ENCODE measurements at places on chromosomes 2 and 18. TPM values are rescaled to one million over a fixed set of nuclear protein-coding genes. Genes with fewer than 3 reads are reported as not detected.
A peak's percentile ranks its signal among the peaks of the same experiment; 100 is the strongest.

The BOLL gene
- total RNA-seq = not detected

- H3K4me3 ChIP-seq = peak overlapping the region; percentile 7
- H3K27ac ChIP-seq = peak overlapping the region; percentile 63
- no peaks in the 10 kb centered on the region for H3K27me3 ChIP-seq
- no peak for DNase-seq
Measured at GRCh38 chr2:157489983-157490382, 46.1 kb upstream of the CYTIP start.

The PLA2R1 gene
- total RNA-seq = not detected

DNA sequence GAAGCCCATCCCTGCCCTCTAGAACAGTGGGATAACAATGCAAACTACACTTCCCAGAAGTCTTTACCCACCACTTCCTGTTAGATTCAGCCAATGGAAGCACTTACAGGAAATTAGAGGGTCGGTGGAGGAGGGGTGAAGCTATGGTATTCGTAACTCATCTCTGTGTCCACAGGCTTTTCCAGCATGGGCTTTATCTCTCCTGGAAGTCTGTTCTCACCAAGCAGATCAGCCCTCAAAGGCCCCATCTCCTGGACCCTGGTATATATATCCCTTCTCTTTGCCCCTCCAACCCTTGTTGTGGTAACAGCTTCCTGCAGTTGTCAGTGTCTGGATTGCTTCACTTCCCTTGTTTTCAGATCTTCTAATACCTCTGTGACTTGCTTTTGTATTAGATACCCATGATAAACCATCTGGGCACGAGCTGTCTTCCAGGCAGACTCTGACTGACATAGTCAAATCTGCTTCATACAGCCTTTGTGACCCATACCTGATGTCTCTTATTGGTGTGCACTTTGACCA is 475.0 kb upstream of the POU3F3 start:
- H3K4me3 ChIP-seq = peak overlapping the region; percentile 75
- peaks cover 13% of the 10 kb centered on the region for H3K4me1 ChIP-seq
- DNase-seq = no peak
- peaks cover 7% of the 10 kb centered on the region for H3K36me3 ChIP-seq
- H3K27ac ChIP-seq = no peak overlapping the region

GRCh38 chr2:88638743-88639142 is 11.5 kb upstream of the EIF2AK3 start:
- peaks cover 9% of the 10 kb centered on the region for H3K36me3 ChIP-seq
- peak; percentile 71 for DNase-seq
- peak overlapping the region; percentile 89 for H3K4me3 ChIP-seq
- H3K4me1 ChIP-seq = peaks cover 58% of the 10 kb centered on the region

The TP53I3 gene
- 4.1 TPM for total RNA-seq

The ALPI gene
- total RNA-seq = not detected

GRCh38 chr18:13618760-13619438 is 107.5 kb downstream of the FAM210A start:
- no peak overlapping the region for H3K4me3 ChIP-seq
- DNase-seq = no peak
- H3K4me1 ChIP-seq = peaks cover 38% of the 10 kb centered on the region
- H3K27ac ChIP-seq = peak overlapping the region; percentile 47

- peak; percentile 34 for DNase-seq
- no peak overlapping the region for H3K27ac ChIP-seq
- H3K27me3 ChIP-seq = no peaks in the 10 kb centered on the region
- no peaks in the 10 kb centered on the region for H3K36me3 ChIP-seq
- no peak overlapping the region for H3K4me3 ChIP-seq
Measured at GRCh38 chr18:79552696-79553095, 126.9 kb upstream of the CTDP1 start.

GRCh38 chr2:28345619-28346018 is 47.0 kb upstream of the FOSL2 start:
- H3K4me1 ChIP-seq = peaks cover 16% of the 10 kb centered on the region
- peak overlapping the region; percentile 14 for H3K27ac ChIP-seq
- no peak overlapping the region for H3K4me3 ChIP-seq
- no peaks in the 10 kb centered on the region for H3K27me3 ChIP-seq

The SPR gene
- total RNA-seq = 3.4 TPM

GRCh38 chr2:67840460-67841068 is 222.2 kb downstream of the C1D start:
- no peak for DNase-seq
- no peak overlapping the region for H3K27ac ChIP-seq
- H3K4me1 ChIP-seq = no peaks in the 10 kb centered on the region
- peaks cover 7% of the 10 kb centered on the region for H3K27me3 ChIP-seq

The PUM2 gene
- 107 TPM for total RNA-seq

The FBXO36 gene
- 0.67 TPM for total RNA-seq

The PPM1G gene
- total RNA-seq = 158 TPM

DNA sequence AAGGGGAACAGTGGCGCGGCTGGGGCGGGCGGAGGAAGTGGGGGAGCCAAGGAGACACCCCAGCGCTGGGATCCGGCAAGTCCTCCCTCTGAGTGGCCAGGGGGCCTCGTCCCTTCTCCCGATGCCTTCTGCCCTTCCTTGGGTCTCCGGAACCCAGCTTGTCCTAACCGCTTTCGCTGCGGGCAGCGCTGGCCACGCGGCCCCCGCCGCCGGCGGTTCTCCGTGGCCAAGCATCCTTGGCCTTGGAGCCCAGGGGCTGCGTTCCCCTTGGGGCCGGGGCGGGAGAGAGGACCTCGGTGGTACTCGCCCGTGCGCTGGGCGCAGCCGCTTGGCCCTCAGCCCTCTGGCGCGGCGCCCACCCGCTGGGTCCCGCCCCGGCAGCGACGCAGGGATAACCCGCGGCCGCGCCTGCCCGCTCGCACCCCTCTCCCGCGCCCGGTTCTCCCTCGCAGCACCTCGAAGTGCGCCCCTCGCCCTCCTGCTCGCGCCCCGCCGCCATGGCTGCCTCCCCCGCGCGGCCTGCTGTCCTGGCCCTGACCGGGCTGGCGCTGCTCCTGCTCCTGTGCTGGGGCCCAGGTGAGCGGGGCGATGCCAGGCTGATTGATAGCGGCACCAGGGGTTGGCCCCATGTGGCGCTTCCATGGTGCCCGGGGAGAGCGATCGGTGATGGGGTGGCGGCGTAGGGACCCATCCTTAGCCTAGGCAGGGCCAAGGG is 128.7 kb downstream of the UXS1 start:
- H3K4me1 ChIP-seq = no peaks in the 10 kb centered on the region
- no peak overlapping the region for H3K4me3 ChIP-seq
- H3K27me3 ChIP-seq = peaks cover 43% of the 10 kb centered on the region
- no peaks in the 10 kb centered on the region for H3K36me3 ChIP-seq
- no peak overlapping the region for H3K27ac ChIP-seq

- peak overlapping the region; percentile 99 for H3K27ac ChIP-seq
- no peaks in the 10 kb centered on the region for H3K27me3 ChIP-seq
- peaks cover 4% of the 10 kb centered on the region for H3K36me3 ChIP-seq
- peak overlapping the region; percentile 87 for H3K4me3 ChIP-seq
Measured at GRCh38 chr2:676647-677055, 555 bp downstream of the TMEM18 start.

GRCh38 chr2:44980751-44981713 is 28.2 kb downstream of the SIX2 start:
- H3K36me3 ChIP-seq = no peaks in the 10 kb centered on the region
- H3K4me1 ChIP-seq = peaks cover 3% of the 10 kb centered on the region
- no peak overlapping the region for H3K4me3 ChIP-seq
- no peak for DNase-seq
- H3K27ac ChIP-seq = no peak overlapping the region
- H3K27me3 ChIP-seq = peaks cover 33% of the 10 kb centered on the region

DNA sequence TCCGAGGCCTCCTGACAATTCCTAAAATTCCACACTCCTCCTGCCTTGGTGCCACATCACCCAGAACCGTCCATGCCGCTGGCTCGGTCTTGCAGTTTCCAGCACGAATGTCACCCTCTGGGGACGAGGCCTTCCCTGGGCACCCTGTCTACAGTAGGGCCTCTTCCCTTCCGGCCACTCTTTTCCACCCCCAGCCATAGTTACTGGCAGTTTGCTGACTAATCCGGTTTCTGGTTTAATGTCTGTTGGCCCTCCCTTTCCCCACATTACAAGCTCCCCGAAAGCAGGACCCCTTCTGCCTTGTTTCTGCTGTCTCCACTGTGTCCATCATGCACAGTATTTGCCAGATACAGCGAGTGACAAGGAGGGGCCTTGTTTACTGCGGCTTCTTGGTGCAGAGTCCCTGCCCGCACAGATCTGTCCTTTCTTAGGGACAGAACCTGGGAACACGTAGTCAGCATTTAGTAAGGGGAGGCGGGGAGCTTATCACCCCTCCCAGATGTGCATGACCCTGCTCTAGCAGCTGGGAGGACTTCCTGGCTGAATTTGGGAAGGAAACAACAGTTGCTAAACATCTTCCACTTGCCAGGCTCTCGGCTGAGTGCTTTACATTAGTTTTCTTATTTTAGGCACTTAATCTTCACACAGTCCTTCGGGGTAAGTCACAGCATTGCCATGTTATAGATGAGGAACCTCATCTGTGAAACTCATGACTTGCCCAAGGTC is 23.6 kb upstream of the CATIP start:
- H3K27ac ChIP-seq = peak overlapping the region; percentile 49
- peak overlapping the region; percentile 16 for H3K4me3 ChIP-seq
- DNase-seq = no peak
- no peaks in the 10 kb centered on the region for H3K27me3 ChIP-seq
- H3K36me3 ChIP-seq = no peaks in the 10 kb centered on the region
- H3K4me1 ChIP-seq = peaks cover 6% of the 10 kb centered on the region

GRCh38 chr2:216404010-216404618 is 8.2 kb upstream of the SMARCAL1 start:
- DNase-seq = no peak
- peaks cover 4% of the 10 kb centered on the region for H3K27me3 ChIP-seq

- H3K27me3 ChIP-seq = no peaks in the 10 kb centered on the region
- no peak overlapping the region for H3K4me3 ChIP-seq
- no peaks in the 10 kb centered on the region for H3K36me3 ChIP-seq
- DNase-seq = no peak
Measured at GRCh38 chr2:170139276-170139967, 38.5 kb upstream of the MYO3B start.

The OTOF gene
- total RNA-seq = 0.50 TPM

The AMMECR1L gene
- 24.9 TPM for total RNA-seq

The FAM237A gene
- total RNA-seq = not detected

The SLC5A7 gene
- total RNA-seq = not detected

Data from natural killer cell treated with Interleukin-12 subunit alpha and Interleukin-12 subunit beta and Interleukin-15 and Interleukin-18, amount 100 ng/mL, for 72 hours (primary cell).